ENCODE measurements at places on chromosomes 2 and 18.

DNA sequence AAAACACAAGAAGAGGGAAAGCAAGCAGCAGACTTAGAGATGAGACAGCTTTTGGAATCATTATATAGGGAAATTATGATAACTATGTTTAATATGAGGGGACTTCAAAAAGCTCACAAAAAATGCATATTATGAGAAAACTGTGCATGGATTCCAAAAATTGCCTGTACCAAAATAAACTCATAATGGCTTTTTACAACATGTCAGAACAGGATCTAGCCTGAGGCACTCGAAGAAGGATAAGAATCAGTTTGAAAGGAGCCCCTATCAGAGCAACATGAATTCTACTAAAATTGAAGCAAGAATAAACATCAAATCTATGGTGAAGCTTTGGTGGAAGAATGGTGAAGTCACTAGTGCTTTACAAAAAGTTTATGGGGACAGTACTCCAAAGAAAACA lies 187.4 kb downstream of the RDH14 start:
- no peak for DNase-seq

DNA sequence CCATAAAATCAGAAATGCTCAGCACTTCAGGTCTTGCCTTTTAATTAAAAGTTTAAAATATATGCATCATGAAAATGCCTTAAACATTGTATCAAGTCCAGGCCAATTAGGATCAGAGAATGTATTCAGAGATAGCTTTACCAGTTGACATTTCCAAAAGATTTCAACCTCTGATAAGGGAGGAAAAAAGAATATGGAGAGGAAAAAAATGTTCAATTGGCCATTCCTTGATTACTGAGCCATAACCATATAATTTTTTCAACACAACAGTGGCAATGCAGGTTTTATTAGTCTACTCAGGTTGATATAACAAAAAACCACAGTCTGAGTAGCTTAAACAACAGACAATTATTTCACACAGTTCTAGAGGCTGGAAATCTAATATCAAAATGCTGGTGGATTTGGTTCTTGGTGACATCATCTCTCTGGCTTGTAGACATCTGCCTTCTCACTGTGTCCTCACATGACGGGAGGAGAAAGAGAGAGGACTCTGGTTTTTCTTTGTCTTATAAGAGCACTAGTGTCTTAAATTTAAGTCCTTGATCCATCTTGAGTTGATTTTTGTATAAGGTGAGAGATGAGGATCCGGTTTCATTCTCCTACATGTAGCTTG lies 111.9 kb downstream of the IRS1 start:
- DNase-seq, result no peak

DNA sequence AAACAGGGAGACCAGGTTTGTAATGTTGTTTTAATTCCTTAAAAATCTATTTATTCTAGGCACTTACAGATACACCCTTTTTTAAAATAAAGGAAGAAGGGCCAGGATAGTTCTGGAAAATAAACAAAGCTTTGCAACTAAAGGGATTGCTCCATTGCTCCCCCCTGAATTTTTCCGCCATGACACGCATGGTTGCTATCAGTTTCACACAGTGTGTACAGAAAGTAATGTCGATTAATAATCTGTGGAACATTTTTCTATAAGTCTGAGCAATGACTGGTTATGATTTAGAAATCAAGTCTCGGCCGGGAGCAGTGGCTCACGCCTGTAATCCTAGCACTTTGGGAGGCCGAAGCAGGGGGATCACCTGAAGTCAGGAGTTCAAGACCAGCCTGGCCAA lies 90.8 kb downstream of the GAREM1 start:
- no peak for DNase-seq

DNA sequence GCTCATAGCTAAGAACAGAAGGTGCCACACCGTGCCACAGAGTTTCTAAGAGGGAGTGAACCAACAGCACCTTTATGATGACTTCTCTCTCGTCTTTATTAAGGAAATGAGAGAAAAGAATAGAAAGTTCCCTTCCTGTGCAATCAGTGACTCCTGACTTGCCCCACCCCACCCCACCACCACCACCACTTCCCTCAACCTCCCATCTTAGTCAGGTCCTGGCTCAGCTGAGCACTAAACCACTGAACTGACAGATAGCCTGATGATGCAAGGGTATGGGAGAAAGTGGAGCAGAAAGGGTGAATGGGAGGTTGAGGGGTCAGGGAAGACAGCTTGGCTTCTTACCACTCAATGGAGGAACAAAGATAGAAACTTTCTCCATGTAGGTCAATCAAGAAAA lies 75.2 kb upstream of the RMDN2 start:
- no peak for DNase-seq

DNA sequence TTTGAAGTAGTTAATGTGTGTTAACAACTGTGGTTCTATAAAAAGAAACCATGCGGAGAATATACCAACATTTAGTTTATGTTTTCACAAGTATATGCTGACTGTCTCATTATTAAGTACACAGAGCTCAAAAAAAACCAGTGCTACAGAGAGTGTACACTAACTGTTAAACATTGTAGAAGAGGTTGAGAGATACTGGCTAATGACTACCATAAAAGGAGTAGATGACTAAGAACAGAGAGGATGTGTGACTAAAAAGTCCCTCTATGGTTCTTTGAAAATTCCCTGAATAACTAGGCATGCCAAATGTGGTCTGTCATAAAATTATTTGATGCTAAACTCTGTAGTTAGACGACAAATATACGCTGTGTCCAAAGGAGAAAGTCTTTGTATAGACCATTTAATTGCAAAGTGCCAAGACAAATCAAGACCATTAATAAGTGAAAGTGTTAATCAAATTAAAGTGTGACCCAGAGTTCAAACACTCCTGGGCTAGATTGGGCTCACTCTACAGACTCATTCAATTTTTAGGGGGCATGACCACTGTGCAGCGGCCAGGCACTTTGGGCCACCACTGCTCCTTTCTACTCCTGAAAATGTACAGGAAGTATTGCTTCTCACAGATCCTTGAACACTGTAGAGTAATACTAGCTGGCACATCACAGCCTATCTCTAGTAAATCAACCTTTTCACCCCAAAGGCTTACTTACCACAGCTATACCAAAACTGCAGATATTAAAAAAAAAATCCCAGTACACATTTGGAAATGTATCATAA lies 45.1 kb upstream of the SERTAD2 start:
- no peak for DNase-seq

GRCh38 chr18:43482136-43482535 lies 204.8 kb upstream of the SYT4 start:
- DNase-seq, result no peak

GRCh38 chr2:158097481-158097880 lies 4.2 kb upstream of the UPP2 start:
- DNase-seq, result no peak

GRCh38 chr2:203750346-203751068 lies 44.1 kb downstream of the CD28 start:
- no peak for DNase-seq

- no peak for DNase-seq
Observed at GRCh38 chr18:37289423-37289822, 276.2 kb downstream of the CELF4 start.

DNA sequence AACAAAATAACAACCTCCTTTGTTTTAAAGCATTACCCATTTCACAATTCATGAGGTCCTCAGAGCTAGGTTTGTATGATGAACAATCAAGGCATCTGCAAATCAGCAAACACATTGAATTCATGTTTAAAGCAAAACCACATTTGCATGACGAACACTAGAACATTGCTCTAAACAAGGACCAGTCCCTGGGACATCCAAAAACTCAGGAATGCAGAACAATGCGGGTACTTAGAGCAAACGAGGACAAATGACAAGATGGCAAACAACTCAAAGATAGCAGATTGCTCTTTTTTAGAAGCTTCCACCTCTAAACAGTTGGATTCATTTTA lies 45.7 kb upstream of the RALBP1 start:
- no peak for DNase-seq

- no peak for DNase-seq
Observed at GRCh38 chr2:137172162-137172561, 406.8 kb downstream of the THSD7B start.

DNA sequence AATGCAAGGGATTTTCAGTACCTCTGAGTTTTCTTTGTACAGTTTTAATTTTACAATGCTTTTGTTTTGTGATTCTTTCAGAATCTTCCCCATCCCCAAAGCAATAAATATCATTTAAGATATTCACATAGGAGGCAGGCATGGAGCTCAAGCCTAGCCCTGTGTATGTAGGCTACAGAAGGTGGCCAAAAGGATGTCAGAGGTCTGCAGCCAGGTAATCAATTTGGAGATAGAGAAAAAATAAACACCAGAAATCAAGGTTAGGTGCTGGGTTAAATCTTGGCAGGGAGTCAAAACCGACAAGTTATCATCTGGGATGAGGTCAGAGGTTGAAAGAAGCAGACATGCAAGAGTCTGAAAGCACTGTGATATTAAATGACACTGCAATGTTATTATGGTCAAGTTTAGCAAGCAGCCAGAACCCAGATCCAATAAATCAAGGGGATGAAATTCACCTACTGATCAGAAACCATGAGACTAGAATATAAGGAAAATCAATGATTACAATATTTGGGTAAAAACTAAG lies 45.1 kb upstream of the LRP1B start:
- DNase-seq, result no peak

- no peak for DNase-seq
Observed at GRCh38 chr2:42917425-42917927, 125.1 kb upstream of the HAAO start.

DNA sequence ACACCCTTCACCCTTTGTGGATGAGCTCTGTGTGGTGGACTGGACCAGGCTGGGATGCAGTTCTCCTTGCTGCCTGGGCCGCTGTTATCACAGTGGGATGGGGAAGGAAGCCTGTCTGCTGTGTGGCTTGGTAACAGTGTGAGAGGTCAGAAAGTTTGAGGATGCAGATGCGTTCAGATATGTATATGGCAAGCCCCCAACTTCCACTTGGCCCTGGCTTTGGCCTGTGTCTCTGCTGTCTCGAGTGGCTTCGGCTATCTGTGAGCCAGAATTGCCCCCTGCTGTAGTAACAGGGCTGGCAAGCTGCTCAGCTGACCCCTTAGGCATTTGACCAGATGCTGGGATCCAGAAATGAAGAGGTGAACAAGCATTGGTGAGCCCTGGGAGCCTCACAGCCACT lies 106.8 kb downstream of the WDSUB1 start:
- no peak for DNase-seq

- no peak for DNase-seq
Observed at GRCh38 chr18:12960853-12961397, 13.1 kb downstream of the SEH1L start.

DNA sequence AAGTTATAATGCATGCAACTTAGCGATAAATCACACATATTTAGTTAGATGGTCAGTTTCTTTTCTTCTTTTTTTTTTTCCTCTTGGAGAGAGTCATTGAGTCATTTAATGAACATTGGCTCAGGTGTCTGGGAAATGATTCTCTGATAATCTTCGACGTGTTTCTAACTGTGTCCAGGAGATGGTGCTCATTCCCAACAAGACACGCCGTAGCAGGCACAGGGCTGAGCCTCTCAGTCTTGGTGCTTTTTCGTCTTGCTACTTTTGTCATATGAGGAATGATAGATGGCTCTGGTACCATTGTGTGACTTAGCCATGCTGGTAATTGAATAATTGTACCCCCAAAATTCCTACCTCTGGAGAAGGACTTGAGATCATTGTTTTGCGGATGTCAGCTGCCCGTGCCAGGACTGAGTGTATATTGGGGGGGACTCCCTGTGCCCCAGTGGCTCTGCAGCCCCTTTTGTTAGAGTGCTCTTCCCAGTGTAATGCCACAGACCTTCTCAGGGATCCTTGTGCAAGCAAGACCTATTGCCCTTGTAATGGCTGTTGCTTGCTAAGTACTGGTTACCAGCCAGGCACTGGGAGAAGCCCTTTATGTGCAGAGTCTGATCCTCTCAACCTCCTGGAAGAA lies 107.6 kb upstream of the CYRIA start:
- DNase-seq, result no peak

DNA sequence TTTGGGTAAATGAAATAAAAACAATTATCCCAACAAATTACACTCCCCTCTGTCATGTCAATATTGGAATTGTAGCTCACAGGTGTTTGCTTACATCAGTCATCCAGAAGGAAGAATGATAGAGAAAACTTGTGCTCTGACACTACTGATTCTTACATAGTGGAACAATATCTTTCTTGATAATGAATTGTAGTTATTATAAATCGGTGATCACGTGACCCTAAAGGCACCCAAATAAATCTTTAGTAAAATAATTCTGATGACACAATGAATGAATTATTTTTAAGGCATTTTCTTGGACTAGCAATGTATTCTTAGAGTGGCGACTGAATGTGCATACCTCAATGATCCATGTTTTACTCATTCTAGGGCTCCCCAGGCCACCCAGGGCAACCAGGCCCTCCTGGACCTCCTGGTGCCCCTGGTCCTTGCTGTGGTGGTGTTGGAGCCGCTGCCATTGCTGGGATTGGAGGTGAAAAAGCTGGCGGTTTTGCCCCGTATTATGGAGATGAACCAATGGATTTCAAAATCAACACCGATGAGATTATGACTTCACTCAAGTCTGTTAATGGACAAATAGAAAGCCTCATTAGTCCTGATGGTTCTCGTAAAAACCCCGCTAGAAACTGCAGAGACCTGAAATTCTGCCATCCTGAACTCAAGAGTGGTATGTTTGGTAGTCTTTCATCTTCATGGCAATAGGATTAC lies 34.5 kb downstream of the COL3A1 start:
- DNase-seq, result no peak

- DNase-seq, result no peak
Observed at GRCh38 chr2:30030361-30030760, 109.0 kb upstream of the ALK start.

DNA sequence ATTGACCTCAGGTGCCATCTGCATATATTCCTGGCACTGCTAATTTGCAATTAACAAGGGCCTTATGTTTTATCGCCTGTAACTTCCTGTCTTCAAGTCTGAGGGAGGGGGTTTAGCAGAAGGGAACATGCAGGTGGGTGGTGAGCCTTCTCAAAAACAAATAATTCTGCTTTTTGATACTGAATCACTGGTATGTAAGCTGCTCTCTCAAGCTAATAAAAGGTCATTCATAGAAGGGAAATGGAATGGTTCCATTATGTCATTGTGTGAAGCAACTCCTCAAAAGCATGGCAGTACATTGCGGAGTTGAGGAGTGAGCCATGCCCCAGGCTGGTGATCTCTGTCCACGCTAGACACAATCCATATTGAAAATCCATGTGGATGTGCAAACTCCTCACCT lies 414.8 kb upstream of the ID2 start:
- no peak for DNase-seq

GRCh38 chr2:200179151-200179550 lies 127.3 kb upstream of the SPATS2L start:
- DNase-seq, result no peak

DNA sequence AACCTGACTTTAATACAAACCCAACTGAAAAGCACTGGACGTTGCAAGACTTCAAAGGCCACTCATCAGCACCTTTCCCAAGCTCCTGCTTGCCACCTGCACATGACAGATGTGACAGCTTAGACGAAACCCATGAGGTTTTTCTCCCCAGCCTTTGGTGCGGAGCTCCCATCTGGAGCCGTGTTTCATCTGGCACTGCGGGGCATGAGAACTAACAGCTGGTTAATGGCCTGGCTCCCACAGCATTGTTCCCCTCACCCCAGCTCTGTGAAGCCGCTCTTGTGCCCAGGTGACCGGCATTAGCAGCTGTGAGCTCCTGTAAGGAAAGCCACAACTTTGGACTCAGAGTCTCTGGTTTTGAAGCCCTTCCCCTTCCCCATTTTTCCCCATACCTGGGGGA lies 50.9 kb downstream of the GALR1 start:
- no peak for DNase-seq

GRCh38 chr2:240500561-240501423 lies 57.0 kb downstream of the ANKMY1 start:
- no peak for DNase-seq

- no peak for DNase-seq
Observed at GRCh38 chr2:132668189-132668823, 1.7 kb downstream of the LYPD1 start.

GRCh38 chr2:18046558-18047212 lies 168.2 kb downstream of the KCNS3 start:
- no peak for DNase-seq

All from activated CD4-positive, alpha-beta T cell treated with anti-CD3 and anti-CD28 coated beads, Interleukin-2, amount 50 U/mL, for 4 hours (primary cell).